ENCODE measurements at places on chromosomes 16 and 17.

DNA sequence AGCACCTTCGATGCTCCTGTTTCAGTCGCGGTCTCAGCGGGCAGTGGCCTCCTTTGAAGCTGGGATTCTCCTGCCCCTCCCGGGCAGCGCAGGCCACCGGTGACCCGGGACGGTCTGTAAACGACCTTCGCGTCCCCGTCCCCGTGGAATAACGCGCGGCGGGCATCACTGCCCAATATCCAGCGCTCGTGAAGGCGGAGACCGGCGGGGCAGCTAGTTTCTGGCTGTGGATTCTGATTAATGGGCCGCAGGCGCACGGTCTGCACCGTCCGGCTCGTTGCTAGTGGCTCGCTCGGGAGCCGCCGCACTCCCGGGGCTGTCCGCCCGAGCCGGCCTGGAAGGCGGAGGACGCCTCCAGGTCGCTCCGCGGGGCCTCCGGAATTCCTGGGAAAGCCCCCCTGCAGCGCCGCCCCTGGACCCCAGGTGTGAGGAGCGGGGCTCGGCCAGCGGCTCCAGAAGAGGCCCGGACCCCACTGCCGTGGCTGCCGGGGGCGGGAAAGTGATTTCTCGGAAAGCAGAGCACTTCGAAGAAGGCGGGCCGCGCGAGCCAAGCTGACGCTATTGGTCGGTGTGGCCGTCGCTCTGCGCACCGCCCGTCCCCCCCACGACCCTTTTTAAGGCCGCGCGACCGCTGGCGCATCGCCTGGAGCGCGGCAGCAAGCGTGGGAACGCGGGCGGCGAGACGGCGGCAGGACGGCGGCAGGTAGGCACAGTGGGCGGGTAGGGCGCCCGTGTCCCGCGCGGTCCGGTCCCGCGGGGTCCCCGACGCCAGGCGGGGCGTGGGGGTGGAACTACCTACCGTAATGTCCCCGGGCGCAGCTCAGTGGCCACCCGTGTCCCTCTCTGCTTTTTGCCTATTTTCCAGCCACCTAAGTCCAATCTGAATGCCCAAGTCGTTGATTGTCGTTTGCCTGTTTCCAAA, at the start of gene IRF8:
IRF8 (plus strand) TSS at position 642 of the 922 bp plus-strand sequence. CDS start 3,854 bp downstream, outside the sequence.
- peak; percentile 84 for DNase-seq

DNA sequence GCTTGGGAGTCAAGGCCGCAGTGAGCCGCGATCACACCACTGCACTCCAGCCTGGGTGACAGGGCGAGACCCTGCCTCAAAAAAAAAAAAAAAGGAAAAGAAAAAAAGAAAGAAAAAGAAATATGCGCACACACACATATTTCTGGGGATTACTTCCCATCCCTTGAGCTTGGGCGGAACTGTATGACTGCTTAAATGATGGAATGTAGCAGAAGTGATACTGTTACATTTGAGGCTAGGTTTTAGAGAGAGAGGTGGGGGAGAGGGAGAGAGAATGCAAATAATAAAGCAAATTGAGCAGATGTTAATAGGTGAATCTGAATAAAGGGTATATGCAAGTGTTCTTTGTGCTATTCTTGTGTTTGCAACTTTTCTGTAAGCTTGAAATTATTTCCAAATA, 12.0 kb upstream of the USP32 start:
- DNase-seq, result no peak

DNA sequence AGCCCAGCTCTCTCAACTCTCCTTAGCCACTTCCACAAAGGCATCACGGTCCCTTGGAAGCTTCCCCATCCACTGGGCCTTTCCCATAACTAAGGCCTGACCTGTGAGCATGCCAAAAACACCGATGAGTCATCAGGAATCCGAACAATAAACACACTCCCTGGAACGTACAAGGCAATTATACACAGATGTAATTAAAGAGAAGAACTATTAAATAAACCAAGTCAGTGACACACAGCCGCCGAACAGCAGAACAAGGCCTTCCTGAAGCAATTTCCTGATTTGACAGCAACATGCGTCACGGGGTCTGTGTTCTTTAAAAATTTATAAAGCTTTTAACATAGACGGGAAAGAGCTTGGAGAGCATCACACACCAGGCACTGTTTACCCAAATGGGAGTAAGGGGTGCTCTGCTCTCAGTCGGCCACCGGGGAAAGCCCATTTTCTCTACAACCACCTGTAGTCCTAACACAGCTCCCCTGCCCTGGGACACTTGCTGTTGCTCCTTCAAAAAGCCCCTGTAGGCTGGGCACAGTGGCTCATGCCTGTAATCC, 29.4 kb downstream of the COG7 start:
- no peak for DNase-seq

GRCh38 chr16:54070789-54071343, 215.7 kb downstream of the IRX3 start:
- no peak for DNase-seq

DNA sequence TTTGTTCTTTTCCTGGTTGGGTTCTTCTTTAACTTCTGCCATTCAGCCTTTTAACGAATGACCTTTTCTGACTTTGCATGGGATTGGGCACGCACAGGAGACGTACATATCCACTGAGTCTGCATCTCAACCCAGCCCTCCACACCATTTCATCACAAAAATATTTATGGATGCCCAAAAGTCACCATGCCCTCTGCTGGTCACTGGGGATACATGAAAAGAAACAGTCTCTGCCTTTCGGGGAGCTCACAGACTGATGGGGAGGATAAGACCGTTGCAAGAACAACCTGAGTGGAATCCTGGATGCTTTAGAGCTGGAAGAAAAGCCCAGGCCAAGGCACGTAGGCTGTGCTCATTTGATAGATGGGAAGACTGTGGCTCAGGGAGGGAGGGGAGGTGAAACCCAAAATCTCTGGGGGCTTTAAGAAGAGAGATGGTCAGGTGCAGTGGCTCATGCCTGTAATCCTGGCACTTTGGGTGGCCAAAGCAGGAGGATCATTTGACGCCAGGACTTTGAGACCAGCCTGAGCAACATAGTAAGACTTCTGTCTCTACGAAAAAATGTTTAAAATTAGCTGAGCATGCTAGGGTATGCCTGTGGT, 7.9 kb upstream of the MT2A start:
- no peak for DNase-seq

GRCh38 chr17:79042421-79043190, 18.6 kb downstream of the C1QTNF1 start:
- DNase-seq, result peak; percentile 89

- no peak for DNase-seq
Measured at GRCh38 chr17:28112181-28112580, 69.7 kb downstream of the NLK start.

- no peak for DNase-seq
Measured at GRCh38 chr16:70568601-70569237, 45.1 kb downstream of the SF3B3 start.

DNA sequence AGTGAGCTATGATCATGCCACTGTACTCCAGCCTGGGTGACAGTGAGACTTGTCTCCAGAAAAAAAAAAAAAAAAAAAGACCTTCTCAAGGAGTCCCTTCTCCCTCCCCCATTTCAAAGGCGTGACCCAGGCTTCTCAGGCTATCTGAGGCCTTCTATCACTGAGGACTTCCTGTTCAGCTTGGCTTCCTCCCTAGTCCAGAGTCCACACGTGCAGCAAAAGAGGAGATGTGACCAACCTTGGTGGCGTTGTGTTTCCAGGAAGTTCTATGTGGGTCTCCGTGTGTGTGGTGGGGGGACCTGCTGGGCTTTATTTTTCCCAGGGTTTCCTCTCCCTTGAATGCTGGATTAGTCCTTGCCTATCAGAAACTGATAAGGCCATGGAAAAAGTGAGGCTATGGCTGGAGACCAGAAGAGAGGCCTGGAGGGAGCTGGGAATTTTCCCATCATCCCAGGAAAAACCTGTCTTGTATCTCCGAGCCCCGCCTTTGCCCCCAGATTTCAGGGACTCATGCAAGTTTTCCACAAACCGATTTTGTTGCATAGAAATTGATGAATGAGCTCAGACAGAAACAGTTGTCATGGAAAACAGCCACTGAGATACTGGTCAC, 148.1 kb downstream of the SALL1 start:
- DNase-seq, result no peak

DNA sequence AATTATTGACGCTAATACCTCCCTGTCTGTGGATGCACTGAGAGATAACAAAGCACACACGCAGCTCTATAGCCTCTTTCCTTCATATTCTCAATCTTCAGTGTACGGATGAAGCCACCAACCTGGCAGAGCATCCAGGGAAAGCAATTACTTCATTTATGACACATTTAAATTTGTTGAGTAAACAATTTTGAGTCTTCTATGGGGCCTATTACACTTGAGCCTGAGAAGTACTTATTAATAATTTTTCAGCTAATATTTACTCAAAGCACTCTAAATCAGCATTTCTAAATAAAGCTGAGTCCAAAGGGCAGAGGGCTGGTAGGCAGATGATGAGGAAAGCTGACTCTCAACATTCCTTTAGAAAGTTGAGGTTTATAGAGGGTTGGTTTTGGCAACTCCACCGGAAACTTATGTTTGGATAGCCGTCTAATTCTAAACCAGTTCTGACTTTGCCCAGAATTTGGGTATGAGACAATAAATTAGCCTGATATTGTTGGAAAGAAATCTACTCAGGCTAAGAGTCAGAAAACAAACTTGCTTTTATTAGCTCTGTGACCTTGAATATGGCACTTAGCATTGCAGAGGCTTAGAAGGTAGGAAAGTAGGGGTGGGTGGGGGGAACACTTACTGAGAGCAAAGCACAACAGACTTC, 643.5 kb downstream of the CDH11 start:
- DNase-seq, result no peak
